SW 1271 (cell line): ENCODE measurements at places on chromosomes 1 and 21.

- DNase-seq = peak; percentile 65
Measured at GRCh38 chr1:22832414-22832786, 121.8 kb downstream of the EPHB2 start.

DNA sequence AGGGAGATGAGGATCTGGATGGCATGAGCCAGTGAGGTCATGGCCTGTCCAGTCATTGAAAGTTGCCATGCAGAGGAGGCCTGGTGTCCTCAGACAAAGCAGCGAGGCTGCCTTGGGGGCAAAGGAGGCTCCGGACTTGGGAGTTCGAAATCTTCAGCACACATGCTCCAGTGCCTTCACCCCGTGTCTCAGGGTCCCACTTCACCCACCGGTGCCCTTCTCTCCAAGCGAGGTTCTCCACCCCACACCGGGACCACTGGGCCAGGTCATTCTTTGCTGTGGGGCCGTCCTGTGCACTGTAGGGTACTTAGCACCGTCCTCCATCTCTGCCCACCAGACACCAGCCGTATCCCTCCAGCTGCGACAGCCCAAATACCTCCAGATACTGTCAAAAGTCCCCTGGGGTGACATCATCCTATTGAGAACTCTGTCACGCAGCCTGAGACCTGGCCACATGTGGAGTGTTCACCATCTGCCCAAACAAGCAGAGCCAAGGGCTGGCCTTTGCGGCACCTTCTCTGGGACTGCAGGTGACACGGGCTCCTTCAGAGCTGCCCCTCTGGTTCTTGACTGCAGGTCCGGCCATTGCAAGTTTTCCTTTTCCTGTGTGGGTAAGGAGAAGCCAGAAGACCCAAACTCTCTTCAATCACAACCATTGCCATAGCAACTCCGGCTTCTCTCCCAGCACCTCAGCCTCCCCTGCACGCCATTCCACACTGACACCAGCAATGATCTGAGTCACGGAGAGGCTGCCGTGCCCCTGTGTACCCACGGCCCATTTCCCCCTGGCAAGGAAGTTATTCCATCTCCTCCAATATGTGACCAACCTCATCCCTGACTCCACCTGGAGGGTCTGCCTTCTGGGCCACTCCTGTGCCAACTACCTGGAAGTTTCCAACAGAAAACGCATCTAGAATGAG is 20.4 kb upstream of the PDE9A start:
- no peak for DNase-seq

- DNase-seq = no peak
Measured at GRCh38 chr21:35648512-35648911, 411.8 kb downstream of the SETD4 start.

- DNase-seq = no peak
Measured at GRCh38 chr1:222813866-222814535, 838 bp upstream of the DISP1 start.

- DNase-seq = no peak
Measured at GRCh38 chr1:116252785-116253184, 120.3 kb upstream of the ATP1A1 start.
